ENCODE measurements at places on chromosomes 11 and 22.

DNA sequence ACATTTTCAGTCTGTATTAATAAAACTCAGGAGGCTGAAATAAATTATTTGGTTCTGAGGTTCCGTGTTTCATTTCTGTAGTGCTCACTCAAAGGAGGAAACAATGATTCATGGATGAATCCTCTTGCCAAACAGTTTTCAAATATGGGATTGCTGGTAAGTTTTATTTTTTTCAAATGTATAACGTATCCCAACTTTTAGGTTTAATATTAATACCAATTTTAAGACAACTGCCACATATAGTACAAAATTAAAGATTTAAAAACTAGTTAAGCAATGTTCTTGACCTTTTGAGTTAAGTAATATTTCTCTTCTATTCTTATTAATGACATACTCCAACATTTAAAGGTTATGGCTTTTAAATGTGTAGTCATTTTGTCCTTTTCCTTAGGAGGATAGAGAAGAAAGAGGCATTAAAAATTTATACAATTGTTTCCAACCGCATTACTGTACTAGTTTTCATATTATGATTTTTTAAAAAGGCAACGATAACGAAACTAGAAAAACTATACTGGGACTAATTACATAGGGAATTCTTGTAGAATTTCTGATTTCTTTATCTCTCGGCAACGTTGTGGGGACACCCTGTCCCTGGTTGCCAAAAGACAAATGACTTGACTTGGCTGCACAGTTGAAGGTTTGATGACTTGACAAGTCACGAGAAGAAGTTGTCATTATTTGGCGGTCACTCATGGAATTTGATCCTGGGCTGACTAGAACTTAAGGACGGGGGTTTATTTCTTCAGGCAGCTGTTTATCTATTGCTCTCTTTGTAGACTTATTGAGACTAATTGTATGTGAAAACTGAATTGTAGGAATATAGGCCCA, 69.1 kb upstream of the ADSL start:
- DNase-seq = no peak

GRCh38 chr11:117591316-117592039, 205.5 kb downstream of the DSCAML1 start:
- DNase-seq = no peak

- DNase-seq = peak; percentile 61
Measured at GRCh38 chr22:43151251-43152002, at the start of gene TSPO. Gene TSPO (plus strand): TSS chr22:43151559. CDS start chr22:43159239, 7,680 bp downstream.

- DNase-seq = no peak
Measured at GRCh38 chr11:19962801-19963175, 197.5 kb downstream of the DBX1 start.
